ENCODE measurements at places on chromosomes 3 and 15. TPM values are rescaled to one million over a fixed set of nuclear protein-coding genes. Genes with fewer than 3 reads are reported as not detected.

The WDR49 gene
- not detected for total RNA-seq

The UBAP1L gene
- 1.2 TPM for total RNA-seq

The AADACL2 gene
- not detected for total RNA-seq

The ZKSCAN7 gene
- 5.3 TPM for total RNA-seq

The TERC gene
- total RNA-seq, result 246 TPM

The P3H2 gene
- total RNA-seq, result 27.8 TPM
